ENCODE measurements at places on chromosomes 5 and 9.

DNA sequence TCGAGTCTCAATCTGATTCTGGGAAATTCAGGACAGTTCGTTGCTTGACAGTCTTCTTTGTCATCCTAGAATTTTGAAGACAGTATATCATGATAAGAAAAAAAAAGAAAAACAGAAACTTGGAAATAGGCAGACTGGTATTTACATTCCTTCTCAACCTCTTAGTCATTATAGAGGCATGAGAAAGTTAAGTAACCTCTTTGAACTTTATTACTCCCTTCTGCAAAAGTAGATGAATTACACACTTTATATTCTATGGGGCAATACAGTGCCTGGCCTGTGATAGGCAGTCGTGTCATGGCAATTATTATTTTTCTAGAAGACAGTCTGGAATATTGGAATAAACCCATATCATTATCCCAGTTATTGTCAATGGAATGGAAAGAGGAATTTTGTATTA, 828.9 kb downstream of the TLR4 start:
- DNase-seq: no peak

DNA sequence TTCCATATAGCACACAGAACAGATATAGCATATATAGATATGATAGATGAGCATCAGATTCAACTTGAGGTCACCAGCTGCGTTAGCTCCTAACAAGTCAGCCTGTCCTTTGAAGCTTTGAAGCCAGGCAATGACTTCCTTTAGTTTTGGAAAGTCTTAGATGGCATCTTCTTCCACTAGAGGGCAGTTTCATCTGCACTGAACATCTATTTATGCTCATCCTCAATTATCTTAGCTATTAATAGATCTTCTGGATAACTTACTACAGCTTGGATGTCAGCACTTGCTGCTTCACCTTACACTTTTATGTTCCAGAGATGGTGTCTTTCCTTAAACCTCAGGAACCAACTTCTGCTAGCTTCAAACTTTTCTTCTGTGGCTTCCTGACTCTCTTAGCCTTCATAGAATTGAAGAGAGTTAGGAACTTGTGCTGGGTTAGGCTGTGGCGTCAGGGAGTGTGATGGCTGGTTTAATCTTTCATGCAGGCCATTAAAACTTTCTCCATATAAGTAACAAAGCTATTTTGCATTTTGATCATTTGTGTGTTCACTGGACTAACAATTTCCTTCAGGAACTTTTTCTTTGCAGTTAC, 1401.4 kb downstream of the EFNA5 start:
- DNase-seq: no peak

GRCh38 chr5:159915904-159916840, at the start of gene ADRA1B:
ADRA1B (plus strand) TSS chr5:159916482; CDS start chr5:159916906, 424 bp downstream.
- DNase-seq: peak; percentile 22

DNA sequence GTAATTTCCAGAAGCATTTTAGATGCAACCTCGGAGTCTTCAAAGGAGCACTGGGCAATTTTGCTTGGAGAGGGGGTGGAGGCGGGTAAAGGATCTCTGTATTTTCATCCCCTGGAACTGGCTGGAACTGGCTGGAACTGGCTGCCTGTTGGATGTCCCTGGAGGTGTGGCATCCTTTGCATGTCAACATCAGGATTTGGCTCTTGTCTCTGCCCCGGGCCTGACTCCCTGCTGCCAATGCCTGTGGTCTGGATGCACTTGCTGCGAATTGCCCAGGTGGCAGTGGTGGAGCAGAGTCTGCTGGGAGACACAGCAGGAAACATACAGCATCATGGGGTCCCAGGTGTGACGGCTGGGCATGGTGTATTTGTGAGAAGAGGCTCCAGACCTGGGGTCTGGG, 391.3 kb downstream of the GADD45G start:
- no peak for DNase-seq

GRCh38 chr5:141734501-141735229, 52.6 kb upstream of the ARAP3 start:
- peak; percentile 42 for DNase-seq

- DNase-seq: no peak
Observed at GRCh38 chr5:158943569-158943968, 156.1 kb downstream of the EBF1 start.

- no peak for DNase-seq
Observed at GRCh38 chr5:180133551-180133950, 62.0 kb upstream of the RNF130 start.

DNA sequence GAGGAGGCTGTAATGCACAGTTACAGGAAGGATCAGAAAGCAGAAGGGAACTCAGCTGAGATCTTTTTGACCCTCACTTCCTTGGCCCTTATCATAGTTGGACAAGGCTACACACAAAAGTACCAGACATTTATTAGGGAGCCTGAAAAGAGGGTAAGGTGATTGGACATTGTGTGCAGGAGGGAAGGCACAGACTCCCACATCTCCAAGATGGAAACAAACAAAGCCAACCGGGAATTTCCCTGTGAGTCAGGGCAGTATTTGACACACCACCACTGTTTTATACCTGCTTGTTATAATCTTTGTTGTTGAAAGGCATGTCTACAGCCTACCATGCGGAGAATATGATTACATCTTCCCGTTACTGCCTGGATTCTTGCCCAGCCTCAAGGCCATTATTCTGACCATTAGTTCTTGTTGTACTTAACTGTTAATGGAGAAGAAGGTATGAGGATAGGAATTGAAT, 3.0 kb upstream of the CCNG1 start:
- no peak for DNase-seq

DNA sequence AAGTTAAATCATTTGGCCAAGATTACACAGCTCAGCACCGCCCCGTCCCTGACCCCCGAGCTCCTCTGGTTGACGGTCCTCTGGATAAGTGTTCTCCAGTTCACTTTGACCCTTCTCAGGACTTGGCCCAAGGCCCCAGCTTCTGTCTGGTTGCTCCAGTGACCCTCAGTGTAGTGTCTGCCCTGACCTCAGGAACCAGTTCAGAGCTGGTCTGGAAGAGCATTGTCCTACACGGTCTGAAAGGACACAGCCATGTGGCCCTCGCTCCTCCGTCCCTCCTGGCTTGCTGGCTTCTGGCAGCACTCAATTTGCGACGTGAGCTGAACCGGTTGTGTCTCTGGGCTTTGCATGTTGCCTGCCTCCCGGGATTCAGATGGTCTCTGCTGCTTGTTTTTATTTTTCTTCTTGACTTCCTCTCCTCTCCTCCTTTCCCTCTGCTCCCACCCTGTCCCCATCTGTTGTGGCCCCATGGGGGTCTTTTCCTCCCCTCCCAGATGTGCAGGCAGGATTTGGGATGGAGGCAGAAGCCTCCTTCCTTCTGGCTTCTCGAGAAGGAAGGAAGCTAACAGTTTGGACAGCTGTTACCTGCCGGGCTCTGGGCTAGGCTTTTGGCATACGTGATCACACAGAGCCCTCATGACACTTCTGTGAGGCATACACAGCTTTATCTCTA, 72.0 kb downstream of the PPARGC1B start:
- no peak for DNase-seq

GRCh38 chr5:176788091-176788490, 22.3 kb upstream of the UNC5A start:
- no peak for DNase-seq

- DNase-seq: no peak
Observed at GRCh38 chr9:6944896-6945295, 187.1 kb downstream of the KDM4C start.

GRCh38 chr5:176413255-176413565, 3.1 kb downstream of the CLTB start:
- no peak for DNase-seq

DNA sequence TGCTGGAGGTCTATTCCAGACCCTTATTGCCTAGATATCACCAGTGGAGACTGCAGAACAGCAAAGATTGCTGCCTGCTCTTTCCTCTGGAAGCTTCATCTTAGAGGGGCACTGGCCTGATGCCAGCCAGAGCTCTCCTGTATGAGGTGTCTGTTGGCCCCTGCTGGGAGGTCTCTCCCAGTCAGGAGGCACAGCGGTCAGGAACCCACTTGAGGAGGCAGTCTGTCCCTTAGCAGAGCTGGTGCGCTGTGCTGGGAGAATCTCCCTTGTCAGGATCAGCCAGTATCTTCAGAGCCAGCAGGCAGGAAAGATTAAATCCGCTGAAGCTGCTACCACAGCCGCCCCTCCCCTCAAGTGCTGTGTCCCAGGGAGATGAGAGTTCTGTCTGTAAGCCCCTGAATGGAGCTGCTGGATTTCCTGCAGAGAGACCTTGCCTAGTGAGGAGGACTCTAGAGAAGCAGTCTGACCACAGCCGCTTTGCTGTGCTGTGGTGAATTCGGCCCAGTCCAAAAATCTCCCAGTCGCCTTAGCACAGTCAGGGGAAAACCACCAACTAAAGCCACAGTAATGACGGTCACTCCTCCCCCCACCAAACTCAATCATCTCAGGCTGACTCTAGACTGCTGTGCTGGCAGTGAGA, 124.1 kb downstream of the JAKMIP2 start:
- no peak for DNase-seq

DNA sequence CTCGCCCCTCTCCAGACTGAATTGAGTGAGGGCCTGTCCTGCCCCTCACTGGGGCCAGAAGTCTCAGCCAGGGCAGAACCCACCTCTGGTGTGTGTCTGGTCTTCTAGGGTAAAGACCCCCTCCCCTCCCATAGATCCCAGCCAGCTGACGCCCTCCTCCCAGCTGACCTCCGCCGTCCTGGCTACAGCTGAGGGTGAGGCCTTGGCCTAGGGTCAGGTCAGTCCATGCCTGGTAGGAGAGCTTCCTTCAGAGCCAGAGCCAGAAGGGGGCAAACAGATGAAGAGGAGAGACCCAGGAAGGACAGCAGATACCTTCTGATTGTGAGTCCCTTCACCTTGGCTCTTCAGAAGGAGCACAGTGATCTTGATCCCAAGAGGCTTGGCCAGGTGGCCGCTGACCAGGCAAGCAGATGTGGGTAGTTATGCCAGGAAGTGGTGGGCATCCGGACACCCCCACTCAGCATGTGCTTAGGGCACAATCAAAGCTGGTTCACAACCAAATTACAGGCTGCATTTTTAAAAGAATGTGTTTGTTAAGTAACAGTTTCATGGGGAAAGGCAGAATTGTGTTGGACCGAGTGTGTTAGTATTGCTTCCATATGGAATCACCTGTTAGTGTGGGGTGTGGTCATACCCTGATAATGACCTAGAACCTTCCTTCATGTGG, 29.9 kb downstream of the JADE2 start:
- DNase-seq: no peak

- no peak for DNase-seq
Observed at GRCh38 chr5:38316544-38317224, 58.3 kb downstream of the EGFLAM start.

GRCh38 chr5:112973904-112974303, 2.7 kb upstream of the DCP2 start:
- DNase-seq: no peak

DNA sequence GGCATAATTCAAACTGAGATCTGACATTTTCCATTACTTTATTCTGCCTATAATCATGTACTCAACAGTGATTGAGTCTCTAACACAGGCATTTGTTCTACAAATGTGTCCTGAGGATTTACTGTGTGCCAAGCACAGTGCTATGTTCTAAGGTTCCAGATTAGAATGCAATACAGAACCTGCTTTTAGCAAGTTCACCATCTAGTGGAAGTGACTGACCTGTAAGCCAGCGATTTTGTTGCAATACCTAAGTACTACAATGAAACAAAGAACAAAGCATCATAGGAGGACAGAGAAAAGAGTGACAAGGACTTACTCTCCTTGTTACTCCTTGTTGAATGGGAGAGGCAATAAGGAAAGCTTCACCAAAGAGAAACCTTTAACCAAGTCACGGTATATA, 348.1 kb downstream of the ELAVL2 start:
- DNase-seq: no peak

GRCh38 chr5:78989080-78989479, 4.0 kb upstream of the ARSB start:
- DNase-seq: no peak

DNA sequence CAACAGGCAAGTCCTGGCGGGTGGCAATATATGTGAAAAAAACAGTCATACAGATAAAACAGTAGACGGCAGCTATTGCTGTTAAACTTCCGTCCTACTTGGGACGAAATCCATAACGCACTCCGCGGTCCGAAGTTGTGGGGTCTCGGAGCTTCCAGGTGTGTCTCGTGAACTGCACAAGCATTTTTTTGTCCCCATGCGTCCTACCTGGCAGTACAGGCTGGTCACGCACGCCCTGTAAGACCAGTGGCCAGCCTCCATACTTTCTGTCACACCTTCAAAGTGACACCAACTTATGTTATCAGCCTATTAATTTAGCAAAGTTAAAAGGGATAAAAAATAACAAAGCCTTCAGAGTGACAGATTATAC, 51.3 kb downstream of the TGFBI start:
- no peak for DNase-seq

DNA sequence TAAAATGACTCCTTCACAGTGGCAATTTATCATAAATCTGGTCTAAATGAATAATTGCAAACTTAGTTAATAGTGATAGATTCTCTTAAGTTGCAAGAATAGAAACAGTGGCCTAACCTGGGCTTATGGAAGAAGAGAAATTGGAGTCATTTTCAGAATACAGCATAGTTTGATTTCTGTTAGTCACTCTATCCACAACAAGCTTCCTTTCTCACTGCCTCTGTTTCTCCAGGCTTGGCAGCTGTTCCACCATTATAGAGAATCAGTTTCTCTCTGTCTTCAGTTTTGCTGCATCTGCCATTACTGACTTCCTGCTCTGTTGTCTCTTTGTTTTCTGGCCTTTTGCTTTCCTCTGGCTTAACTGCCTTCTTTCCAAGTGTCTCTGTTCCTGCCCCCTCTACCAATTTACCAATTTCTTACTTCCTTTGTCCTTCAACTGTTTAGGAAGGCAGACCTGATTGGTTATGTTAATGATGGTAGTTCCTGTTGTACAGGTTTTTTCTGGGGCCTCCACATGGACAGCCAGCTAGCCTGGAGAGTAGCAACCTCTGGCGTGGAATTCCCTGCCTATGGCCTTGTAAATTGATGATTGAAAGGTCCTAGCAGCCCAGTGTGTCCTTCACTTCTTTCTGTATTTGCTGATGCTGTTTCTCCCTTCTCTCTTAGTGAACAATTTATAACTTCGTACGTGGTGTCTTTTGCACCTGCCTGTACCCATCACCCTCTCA, 75.9 kb upstream of the RASGRF2 start:
- no peak for DNase-seq

GRCh38 chr5:141657937-141658545, 6.8 kb upstream of the FCHSD1 start:
- DNase-seq: no peak

DNA sequence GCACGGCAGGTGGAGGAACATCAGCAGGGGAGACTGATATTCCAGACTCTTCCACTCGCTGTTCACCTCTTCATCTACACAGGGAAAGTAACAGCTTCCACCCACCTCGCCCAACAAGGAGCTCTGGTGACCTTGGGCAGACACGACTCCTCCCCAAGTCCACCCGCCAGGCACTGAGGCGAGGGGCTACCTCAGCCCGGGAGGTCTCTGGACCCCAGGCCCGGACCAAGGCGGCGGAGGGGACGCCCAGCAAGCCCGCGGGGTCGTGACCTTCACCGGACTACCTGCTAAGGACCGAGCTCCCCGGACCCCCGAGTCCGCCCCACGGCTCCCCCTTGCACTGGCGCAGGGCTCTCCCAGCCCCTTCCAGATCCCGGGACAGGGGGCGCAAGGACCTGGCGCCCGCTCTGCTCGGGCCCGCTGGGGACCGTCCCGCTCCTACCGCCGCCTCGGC, 70.2 kb upstream of the LPCAT1 start:
- DNase-seq: no peak

All from CD8-positive, alpha-beta T cell (primary cell).